ENCODE measurements at places on chromosomes 3 and 15.

- DNase-seq, result no peak
Measured at GRCh38 chr3:164407111-164407510, 671.2 kb downstream of the SI start.

DNA sequence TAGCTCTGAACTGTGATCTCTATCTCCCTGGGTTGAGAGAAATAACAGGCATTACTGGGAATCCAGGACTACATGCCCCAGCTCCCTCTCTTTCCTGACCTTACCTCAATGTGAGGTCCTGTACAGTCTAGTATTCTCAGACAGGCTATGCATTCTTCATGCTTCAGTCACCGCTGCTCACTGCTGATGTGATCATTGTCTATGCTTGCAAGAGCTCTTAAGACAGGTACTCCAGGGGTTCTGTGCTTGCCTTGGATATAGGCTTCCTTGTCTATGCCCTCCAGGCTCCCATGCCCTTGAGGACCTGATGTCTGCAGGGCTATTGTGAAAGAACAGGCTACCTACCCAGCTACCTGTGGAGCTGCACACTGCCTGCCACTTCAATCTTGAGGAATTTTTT, 183.6 kb downstream of the MBNL1 start:
- no peak for DNase-seq

DNA sequence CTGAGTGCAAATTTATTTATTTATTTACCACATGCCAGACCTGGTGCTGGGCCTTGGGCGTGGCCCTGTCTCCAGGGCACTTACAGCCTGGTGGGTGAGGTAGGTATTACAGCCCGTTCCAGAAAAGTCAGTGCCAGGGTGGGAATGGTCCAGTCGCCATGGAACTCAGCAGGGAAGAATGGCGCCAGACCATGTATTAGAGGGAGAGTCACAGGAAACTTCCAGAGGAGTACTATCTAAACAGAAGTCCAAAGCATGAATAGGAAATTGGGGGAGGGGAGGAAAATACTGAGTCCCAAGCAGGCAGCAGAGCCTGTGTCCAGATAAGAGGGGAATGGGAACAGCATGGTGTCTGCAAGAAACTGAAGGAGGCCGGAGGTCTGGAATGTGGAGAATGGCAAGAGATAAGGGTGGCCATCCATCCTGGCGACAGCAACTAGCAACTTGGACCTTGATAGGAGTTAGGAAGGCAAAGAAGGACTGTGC, 27.0 kb downstream of the SH3BP5 start:
- DNase-seq, result peak; percentile 54

GRCh38 chr3:182983876-182984275, 3.5 kb upstream of the DCUN1D1 start:
- DNase-seq, result no peak

- DNase-seq, result no peak
Measured at GRCh38 chr15:37107744-37108380, 7.5 kb upstream of the MEIS2 start.

GRCh38 chr15:79209690-79210089, 72.8 kb upstream of the ANKRD34C start:
- no peak for DNase-seq

DNA sequence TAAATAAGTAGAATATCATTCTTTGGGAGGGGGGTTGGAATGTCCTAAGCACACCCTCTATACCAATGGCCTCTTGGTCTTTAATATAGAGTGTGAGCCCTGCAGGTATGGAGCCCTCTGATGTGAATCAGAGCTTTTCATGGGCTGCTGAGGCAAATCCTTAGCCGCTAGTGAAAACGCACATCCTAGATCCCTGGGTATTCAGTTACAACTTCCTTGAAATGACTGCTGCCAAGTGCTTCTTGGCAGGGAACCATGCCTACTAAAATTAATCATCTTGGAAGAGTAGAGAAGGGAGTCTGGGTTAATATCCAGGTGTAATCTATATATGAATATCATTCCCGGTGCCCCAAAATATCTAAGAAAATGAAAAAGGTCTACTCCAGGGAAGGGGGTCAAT, 109.1 kb downstream of the POLQ start:
- DNase-seq, result no peak
